ENCODE measurements at places on chromosomes 1 and 21.

GRCh38 chr21:15309022-15309590, 244.3 kb upstream of the NRIP1 start:
- no peak for DNase-seq

DNA sequence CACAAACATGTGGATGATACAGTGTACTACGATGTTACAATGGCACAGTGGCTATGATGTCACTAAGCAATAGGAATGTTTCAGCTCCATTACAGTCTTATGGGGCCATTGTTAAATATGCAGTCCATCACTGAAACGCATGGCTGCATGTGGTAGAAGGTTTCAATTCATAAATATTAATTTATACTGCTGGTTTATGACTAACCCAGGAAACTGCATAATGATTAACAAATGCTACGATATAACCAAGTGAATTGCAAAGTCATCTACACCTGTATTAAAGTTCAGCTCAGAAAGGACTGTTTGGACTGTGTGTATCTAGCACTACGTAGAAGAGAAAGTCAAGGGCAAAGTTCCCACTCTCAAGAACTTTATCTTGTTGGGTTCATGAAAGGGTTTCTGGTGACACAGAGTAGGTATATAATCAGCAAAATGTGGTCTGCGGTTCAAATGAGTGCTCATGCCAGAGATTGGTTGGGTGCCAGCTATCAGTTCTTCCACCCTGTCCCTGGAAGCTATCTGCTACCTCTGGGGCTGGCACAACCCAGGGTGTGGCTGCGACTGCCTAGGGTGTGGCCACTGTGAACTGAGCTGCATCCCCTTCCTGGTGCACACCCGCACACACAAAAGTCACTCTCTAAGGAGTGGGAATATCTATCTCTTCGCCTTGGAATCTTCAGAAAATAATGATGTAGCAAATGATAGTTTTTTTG, 14.8 kb downstream of the MGST3 start:
- peak; percentile 81 for DNase-seq

GRCh38 chr21:36860736-36861594, 105.5 kb downstream of the HLCS start:
- no peak for DNase-seq

- DNase-seq, result peak; percentile 79
Observed at GRCh38 chr1:45326627-45327623, at the start of gene HPDL. TSS of gene HPDL (plus strand) at chr1:45326895. CDS start at chr1:45327149, 254 bp downstream.

GRCh38 chr1:226131639-226132038, 54.9 kb downstream of the ACBD3 start:
- DNase-seq, result peak; percentile 10

GRCh38 chr1:207027206-207027777, 5.3 kb downstream of the C1orf116 start:
- no peak for DNase-seq

- no peak for DNase-seq
Observed at GRCh38 chr1:6409053-6409452, 10.7 kb downstream of the HES2 start.

GRCh38 chr21:25281134-25281533, 326.1 kb downstream of the MRPL39 start:
- no peak for DNase-seq

All from liver (tissue), 10 donors.